ENCODE measurements at places on chromosomes 2 and 18.
A peak's percentile ranks its signal among the peaks of the same experiment; 100 is the strongest.

DNA sequence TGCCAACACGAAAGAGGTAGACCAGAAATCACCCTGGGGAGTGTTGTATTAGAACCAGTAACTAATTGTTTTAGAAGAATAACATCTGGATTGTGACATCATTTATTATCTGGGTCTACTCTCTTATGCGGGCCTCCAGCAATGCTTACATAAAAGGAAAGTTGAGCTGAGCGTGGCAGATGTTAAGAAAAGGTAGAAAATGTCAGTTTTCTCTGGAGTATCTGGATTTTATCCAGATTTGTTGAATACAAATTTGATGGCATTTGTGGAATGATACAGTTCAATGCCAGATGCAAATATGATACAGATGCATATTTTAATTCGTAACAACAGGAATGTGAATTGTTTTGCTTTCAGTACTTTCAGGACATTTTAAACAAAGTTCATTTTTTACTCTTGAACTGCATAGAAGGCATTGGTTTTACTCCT, 90.3 kb downstream of the PRPF40A start:
- DNase-seq: no peak

GRCh38 chr2:99662761-99663341, 173.0 kb upstream of the REV1 start:
- no peak for DNase-seq

DNA sequence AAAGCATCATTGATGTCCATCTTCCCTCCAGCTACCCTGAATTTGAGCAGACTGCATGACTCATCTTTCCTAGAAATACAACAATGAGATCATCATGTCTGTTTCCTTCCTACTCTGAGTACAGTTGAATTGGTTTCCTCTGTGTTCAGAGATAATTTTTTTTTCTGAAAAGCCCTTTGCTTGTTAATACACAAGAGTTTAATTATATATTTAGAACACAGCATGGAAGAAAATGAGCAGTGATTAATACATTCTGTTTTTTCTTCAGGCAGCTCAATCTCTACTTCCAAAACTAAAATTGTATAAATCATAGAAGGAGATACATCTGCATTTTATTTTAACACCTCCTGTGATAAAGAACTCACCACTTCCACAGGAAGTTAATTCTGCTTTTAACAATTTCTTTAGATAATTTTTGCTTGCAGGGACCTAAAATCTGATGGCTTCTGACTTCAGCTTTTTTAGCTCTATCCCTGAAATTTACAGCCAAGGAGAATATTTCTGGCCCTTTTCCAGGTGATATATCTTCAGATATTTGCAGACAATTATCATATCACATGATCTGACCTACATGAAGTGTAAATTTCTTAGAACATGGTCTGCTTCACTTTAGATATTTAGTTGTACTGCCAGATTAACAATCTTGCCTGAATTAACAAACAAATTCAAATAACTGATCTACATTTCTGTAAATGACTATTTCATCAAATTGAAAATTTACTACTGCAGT, 249.0 kb downstream of the TRIB2 start:
- DNase-seq: no peak

DNA sequence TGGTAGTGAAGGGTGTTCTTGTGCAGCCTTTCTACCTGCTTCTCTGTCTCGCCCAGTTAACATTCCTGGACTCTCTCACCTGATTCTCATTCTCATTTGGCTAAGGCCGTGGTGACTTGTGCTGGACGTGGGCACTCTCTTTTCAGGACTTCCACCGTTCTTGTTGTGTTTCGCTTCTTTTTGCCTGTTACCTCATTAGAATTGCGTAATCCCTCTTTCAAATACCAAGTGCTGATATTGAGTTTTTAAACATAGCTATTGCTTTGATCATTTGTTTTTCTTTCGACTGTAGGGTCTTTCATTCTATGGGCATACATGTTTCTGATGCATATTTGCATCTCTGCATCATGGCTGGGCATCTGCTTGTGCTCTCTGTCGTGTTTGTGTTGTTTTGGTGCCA, 287.0 kb downstream of the ALPK2 start:
- DNase-seq: no peak

DNA sequence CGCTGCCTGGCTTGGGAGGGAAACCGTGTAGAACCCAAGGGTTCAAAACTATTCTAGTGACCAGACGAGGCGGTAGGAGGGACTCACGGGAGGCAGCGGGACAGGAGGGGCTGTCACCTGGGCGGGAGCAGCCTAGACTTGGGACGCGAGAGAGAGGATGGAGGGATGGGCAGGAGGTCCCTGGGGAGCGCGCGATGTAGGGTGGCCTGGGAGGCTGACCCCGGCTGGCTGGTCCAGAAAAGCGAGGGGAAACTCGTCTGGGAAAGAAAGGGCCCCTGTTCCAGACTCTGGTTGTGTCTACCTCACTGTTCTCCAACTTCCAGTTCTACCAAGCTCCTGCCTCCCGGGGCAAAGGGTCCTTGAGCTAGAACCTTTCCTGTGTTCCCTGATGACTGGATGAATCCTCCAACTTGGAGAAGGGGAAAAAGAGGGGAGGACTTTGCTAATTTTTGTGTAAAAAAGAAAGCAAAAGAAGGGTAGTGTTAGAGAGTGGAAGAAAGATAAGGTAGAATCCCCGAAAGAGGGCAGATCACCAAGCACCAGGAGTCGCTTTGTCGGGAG, 1.4 kb downstream of the DOK6 start:
- DNase-seq: no peak

DNA sequence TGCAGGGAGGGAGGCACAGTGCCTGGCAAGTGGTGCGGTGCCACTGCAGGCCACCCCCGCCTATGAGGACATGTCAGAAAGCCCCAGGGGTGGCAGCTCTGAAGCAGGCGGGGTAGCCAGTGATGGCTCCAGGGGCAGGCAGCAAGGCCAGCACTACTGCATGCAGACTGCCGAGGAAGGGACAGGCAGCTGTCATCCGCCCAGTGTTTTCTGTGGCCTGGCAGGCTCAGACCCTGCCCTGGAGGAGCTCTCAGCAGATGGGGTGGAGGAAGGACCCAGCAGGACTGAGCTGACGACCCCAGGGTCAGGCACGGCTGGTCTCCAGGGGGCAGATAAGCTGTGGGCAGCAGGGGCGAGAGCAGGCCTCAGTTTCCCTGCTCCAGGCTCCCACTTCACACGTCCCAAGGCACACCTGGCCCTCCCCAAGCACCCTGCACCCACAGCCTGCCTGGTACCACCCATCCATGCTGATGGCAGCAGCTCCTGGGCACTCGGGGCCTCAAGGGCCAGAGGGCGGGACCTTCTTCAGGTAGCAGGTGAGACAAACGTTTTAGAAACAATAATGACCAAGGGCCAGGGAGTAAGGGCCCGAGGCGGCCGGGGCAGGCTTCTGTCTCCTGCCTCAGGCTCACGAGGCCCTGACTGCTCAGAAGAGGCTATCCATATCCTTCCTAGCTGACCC, 48.5 kb downstream of the HS6ST1 start:
- DNase-seq: peak; percentile 1

GRCh38 chr18:43661570-43661969, 384.3 kb upstream of the SYT4 start:
- no peak for DNase-seq

GRCh38 chr2:213422211-213422610, 137.9 kb downstream of the SPAG16 start:
- no peak for DNase-seq

DNA sequence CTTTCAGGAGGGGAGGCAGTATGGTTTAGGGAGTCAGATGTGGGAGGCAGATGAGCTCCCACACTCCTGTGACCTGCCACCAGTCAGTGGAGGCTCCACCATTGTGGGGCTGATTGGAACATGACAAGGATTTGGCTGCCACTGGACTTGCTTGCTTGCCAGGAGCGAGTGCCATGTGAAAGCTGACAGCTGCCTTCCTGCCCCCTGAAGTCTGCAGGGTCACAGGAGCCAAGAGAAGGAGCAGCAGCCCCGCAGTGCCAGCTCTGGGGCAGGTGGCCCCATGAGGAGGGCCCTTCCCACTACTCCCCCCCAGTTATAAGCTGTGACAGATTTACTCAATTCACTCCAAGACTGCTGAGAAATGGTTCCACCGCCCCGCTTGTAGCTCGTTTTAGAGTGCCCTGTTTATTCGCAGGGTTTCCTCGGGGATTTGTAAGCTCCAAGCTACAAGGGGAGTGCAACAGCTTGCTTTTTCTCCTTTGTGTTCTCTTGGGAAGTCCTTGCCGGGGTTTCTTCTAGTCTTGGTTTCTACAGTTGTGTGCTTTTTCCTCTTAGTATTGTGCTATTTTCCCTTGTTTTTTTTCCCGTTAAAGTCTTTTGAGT, 414.3 kb downstream of the MEIS1 start:
- DNase-seq: no peak

DNA sequence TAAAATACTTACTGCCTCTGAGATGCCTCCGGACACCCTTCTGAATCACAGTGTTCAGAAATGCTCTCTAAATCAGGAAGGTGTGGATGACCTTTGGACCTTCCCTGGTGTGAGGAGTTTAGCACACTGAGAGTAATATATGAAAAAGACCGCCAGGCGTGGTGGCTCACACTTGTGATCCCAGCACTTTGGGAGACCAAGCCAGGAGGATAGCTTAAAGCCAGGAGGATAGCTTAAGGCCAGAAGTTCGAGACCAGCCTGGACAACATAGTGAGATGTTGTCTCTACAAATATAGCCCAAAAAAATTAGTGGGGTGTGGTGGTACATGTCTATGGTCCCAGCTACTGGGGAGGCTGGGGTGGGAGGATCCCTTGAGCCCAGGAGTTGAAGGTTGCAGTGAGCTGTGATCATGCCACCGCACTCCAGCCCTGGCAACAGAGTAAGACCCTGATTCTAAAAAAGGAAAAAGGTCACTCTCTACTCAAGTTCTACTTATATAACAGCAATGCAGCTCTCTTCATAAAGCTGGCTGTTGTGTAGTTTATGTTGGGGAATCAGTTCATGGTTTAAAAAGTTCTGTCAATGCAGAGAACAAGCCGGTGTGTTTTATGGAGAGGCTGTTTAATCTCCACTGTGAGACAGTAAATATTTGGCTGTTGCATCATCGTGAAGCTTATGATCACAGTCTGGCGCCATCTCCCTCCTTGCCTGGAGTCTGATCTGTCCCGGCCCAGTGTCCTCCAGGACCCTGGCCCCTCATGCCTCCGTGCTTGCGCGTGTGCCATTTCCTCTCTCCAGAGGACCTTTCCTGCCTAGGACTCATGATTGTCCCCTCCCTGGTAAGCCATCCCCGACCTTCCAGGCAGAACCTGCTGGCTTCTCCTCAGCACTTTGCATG, 184.5 kb downstream of the FAM210A start:
- DNase-seq: no peak

- DNase-seq: no peak
These were observed 605 bp downstream of the SLC9A4 start for GRCh38 chr2:102473631-102474030.

GRCh38 chr2:189516546-189516945, 64.0 kb downstream of the SLC40A1 start:
- DNase-seq: no peak

DNA sequence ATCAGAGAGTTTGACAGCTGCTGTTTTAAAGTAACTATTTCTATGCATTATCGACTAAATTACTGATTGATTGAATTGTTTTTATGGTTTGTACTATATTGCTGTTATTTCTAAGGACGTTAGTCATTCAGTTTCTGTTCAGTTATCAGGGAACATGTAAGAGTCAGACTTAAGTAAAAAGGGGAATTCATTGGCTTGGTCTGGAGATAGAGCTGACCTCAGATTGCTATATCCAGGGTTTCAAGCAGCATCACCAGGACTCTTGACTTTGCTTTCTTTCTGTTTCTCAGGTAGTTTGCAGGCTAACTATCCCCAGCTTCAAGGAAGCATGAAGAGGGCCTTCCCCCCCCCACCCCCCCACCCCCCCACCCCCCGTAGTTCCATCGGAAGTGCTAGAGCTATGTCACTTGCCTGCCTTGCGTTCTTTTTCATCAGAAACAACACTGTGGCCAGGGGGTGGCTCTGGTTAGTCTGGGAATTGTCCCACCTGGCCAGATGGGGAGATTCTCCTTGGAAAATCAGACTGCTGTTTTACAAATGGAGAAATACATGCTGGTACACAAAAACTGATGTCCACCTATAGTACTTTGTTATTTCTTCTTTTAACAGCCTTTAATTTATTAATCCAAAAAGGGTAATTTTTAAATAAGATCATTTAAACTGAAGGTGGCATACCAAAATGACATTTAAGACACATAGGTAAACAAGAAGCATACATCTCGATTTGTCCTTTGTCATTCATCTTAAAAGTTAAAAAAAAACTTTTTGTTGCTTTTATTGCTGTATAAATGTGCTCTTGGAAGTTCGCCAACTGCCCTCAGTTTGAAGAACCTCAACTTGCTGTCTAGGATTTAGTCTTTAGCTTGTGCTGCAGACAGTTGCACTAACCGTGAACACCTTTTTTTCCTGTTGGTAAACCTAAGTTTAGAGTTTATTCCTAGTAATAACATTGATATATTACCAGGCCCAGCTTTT, 9.4 kb downstream of the SMAD4 start:
- no peak for DNase-seq

DNA sequence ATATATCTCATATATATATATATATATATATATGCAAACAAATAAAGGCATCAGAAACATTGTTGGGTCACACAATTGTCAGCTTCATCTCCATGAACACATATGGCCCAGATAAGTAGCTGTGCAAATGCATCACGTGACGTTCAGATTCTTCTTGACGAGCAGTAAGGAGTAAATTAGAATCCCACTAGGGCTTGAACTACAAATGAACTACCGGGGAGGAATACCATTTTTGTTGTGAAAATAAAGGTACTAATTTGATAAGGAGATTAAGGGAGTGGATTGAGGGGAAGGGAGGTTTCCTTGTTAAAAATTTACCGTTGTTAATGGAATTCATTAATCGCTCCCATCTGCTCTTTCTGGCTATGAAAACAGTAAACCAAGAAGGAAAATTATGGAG, 186.5 kb upstream of the COPS8 start:
- DNase-seq: no peak

GRCh38 chr2:36329251-36329650, 26.3 kb upstream of the CRIM1 start:
- no peak for DNase-seq

- DNase-seq: no peak
These were observed 933.6 kb upstream of the SLC39A10 start for GRCh38 chr2:194723446-194723845.

DNA sequence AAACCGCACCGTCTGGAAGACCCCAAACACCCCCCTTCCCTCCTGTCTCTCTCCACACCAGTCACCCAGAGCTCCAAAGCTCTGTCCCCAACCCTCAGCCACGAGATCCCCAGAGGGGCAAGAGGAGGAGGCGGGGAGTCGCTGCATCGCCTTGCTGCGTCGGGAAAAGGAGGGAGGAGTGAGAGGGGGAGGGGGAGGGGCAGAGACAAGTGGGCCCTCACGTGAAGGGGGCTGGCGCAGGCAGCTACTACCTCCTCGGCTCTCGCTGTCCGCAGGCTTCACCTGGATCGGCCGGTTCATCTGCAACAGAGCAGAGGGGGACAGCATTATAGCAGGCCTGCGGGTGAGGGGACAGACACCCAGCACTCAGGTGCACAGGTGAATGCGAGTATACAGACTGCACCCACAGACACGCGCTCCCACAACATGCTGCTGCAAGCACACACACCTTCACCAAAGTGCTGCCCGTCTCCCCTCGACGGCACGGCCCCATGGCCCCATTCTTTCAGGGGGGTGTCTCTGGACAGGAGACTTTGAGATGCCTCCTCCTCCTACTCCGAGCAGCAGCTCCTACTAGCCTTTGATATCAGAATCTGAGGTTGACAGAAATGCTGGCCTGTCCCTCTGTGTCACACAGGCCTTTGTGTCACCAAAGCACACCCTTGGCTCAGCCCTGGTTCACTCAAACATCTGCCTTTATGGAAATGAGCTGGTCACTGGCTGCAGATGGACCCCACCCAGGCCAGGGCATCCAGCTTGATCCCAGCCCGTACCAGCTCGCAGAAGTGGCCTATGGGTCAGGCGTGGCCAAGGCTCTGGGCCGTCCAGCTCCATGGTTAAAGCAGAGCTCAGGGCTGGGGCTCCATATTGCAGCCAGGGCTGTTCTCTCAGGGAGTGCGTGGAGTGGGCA, 243.8 kb downstream of the CELF4 start:
- DNase-seq: no peak

Measured in stimulated activated naive CD8-positive, alpha-beta T cell treated with anti-CD3 and anti-CD28 coated beads, Interleukin-15, Interleukin-2, amounts not matched to agents 100 U/mL and 50 U/mL, for 24 hours (primary cell).